GM12864 (cell line): ENCODE measurements at places on chromosomes 7 and 10.

DNA sequence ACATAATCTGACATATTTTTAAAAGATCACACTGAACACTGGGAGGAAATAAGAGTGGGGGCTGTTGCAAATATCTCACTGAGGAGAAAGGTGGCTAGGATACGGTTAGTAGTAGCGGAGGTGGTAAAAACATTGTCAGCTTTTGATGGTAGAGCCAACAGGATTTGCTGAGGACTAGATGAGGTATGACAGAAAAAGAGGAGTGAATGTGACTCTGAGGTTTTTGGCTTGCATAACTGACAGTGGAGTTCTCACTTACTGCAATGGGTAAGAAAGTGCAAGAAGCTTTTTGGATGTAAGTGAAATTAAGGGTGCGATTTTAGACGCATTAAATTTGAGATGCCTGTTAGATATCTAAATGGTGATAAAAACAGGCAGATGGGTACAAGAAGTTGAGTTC is 102.0 kb upstream of the MBL2 start:
- no peak for DNase-seq

DNA sequence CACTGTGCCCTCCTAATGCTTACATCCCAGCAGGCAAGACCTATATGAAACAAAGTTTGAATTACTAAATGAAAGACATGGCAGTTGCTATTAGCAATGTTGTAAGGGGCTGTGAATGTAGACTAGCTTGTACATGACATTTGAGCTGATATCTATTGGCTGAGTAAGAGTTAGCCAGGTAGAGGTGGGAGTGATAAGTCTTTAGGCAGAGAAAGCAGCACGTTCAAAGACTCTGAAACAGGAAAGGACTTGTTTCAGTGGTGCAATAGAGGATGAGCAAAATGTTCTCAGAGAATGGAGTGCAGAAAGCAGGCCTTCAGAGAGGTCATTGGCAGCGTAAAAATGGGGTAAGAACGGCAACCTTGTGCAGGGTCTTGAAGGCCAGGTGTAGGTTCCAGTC is 687.6 kb downstream of the AUTS2 start:
- no peak for DNase-seq

DNA sequence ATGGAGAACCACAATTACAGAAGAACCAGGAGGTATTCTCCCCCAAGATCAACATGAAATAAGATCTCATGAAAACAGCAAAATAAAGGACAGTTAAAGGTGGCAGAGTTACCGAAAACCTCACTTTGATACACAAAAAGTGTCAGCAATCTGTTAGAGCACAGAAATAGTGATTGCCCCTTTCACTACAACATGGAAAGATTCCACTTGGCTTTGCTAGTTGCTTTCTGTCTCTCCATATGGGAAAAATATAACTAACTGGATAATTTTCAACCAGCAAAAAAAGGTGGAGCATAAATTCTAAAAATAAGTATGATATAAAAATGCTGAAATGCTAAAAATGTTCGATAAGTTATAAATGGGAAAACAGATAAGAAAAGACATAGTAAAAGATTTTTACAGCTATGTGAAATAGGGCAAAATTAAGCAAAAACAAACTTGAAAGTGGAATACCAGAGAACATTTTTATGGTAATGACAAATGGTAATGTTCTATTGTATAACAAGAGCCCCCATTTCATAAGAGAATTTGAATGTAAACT is 90.2 kb downstream of the GPR85 start:
- no peak for DNase-seq

- DNase-seq: no peak
These were observed 60.0 kb downstream of the ICA1 start for GRCh38 chr7:8201846-8202441.
